SJSA1 (cell line): ENCODE measurements at places on chromosomes 6 and 20. TPM values are rescaled to one million over a fixed set of nuclear protein-coding genes. Genes with fewer than 3 reads are reported as not detected.

- DNase-seq, result peak; percentile 59
Measured at GRCh38 chr6:146915671-146916127, 288.5 kb upstream of the STXBP5 start.

DNA sequence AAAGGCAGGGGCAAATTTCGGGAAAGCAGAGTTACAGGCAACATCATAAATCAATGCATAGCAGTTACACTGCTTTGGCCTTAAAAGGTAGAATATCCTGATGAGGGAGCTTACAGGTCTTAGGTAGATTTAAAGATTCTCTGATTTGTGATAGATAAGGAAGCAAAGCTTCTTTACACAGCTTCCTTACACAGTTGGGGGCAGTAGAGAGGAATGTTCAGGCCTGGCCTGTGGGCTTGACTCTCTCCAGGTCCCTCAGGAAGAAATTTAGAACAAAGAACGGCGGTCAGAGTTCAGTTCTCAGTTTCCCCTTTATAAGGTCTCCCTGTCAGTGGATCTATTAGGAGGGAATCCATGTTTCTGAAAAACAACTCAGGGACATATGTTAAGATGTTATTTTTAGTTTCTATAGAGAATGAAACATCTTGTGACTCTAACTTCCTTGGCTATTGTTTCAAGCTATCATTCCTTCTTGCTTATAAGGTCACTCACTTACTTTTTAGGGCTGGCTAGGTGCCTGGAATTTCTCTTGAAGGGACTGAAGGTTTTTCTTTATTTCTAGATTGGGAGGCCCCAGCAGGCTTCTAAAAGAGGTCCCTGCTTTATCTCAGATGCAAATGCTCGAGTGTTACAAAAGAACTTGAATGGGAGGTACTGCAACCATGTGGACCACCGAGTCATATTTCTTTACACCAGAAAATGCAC, 11.8 kb downstream of the HLA-B start:
- no peak for DNase-seq

DNA sequence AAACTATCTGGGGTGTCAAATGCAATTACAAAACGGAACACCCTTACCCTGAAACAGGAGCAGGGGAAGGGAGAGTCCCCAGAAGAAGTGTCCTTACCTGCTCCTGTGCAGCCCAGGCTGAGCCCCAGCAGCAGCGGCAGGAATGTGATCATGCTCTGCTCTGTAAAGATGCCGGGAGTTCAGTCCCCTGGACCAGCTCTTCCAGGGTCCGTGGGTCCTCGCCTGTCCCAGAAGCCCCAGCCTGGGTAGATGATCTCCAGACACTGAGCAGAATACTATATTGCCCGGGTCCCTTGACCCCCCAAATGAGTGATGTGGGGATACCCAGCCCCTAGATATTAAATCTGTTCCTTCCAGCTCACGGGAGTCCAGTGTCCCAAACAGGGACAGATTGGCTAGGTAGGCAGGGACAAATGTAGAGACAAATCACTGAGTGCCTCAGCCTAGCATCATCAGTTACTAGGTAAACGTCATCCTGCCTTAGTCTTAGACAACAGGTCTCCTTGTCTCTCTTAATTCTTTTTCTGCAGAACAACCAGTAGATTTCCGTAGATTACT, at the start of gene HLA-DMB:
Gene HLA-DMB (minus strand): TSS at position 373 of the 558 bp plus-strand sequence. CDS start 221 bp downstream, at position 152.
- no peak for DNase-seq

- DNase-seq, result no peak
Measured at GRCh38 chr6:140462076-140462452, 1087.6 kb upstream of the CITED2 start.

NINL gene
- 10.7 and 14.3 TPM in 2 replicates for total RNA-seq

DNA sequence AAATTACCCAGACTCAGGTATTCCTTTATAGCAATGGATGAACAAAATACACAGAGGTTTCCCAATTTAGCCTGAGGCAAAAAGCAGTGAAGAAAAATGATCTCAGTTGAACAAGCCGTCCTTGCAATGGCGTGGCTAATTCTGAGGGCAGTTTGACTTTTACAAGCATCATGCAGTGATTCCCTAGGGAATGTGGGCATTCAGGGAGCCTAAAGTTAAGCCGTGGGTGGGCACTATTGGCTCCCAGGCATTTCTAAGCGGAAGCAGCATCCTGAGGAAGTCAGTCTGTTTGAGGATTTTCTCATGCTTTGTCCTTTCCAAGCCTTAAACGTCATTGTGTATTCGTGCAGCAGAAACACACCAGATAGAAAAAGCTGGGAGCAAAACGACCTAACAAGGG, 133.9 kb downstream of the MYLK4 start:
- DNase-seq, result peak; percentile 34

DNA sequence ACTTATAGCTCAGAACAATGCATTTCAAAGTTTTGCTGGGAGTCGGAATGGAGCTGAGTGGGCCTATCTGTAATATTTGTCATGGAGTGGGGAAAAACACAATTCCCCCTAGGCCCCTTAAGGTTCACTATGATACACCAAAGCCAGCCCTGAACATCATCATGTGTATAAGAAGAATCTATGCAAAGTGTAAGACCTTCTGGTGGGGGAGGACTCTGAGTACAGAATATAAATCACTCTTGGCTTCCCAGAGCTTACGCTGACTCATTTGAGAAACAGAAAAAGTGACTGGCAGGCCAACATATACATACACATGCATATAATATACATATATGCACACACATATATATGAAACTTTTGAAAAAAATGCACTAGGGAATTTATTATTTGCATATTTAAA, 54.1 kb upstream of the UBR2 start:
- no peak for DNase-seq

GRCh38 chr20:20369250-20370093, 1.6 kb downstream of the INSM1 start:
- DNase-seq, result no peak

GRCh38 chr6:68134796-68135195, 500.3 kb upstream of the ADGRB3 start:
- DNase-seq, result no peak
